ENCODE measurements at places on chromosomes 7 and 10.
A peak's percentile ranks its signal among the peaks of the same experiment; 100 is the strongest.

DNA sequence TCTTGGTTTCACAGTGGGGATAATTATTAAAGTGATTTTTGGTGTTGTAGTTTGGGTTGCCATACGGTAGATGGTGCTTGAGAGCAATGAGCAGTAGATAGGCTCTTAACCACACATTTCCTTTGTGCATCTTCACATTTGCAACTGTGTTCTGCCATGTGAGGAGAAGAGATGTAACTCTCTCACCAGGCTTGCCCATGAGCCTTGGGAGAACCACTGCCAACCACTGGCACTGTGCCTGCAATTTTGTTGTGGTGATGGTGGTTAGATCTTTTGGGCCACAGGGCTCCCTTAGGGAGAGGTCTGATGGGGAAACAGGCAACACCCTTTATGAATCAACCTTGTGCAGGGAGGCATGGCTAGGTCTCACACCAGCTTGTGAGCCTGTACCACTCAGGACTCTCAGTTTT lies 204.3 kb downstream of the CCDC7 start:
- H3K27ac ChIP-seq = no peak overlapping the region
- no peaks in the 10 kb centered on the region for H3K36me3 ChIP-seq
- H3K27me3 ChIP-seq = no peaks in the 10 kb centered on the region
- peak; percentile 4 for DNase-seq
- no peaks in the 10 kb centered on the region for H3K4me1 ChIP-seq

GRCh38 chr7:81833401-81833800 lies 63.6 kb upstream of the HGF start:
- no peaks in the 10 kb centered on the region for H3K27me3 ChIP-seq
- no peak overlapping the region for H3K27ac ChIP-seq
- H3K4me1 ChIP-seq = no peaks in the 10 kb centered on the region
- H3K4me3 ChIP-seq = no peak overlapping the region

DNA sequence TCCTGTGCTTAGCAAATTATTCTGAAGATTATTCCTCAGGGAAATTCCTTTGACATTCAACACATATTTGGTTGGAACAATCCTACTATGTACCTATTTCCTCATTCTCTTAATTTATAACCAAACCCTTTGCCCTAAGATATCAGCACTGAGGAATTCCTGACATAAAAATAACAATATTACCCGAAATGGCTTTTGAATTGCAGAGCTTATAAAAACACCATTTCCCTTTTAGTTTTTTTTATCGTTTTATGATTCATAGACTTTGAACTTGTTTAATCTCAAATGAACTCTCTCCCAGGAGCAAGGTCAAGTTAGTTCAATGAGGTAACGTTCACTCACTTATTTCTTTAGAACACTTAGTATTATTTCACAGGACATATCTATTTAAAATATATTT lies 7.7 kb upstream of the ABCB1 start:
- no peaks in the 10 kb centered on the region for H3K4me1 ChIP-seq
- DNase-seq = no peak
- H3K27me3 ChIP-seq = no peaks in the 10 kb centered on the region
- H3K27ac ChIP-seq = no peak overlapping the region

- H3K36me3 ChIP-seq = no peaks in the 10 kb centered on the region
- DNase-seq = no peak
- no peaks in the 10 kb centered on the region for H3K27me3 ChIP-seq
- no peak overlapping the region for H3K4me3 ChIP-seq
- H3K27ac ChIP-seq = no peak overlapping the region
- H3K4me1 ChIP-seq = no peaks in the 10 kb centered on the region
Observed at GRCh38 chr10:5575144-5575481, 50.4 kb downstream of the CALML3 start.

GRCh38 chr10:132102071-132102716 lies 36.4 kb downstream of the JAKMIP3 start:
- H3K27ac ChIP-seq = no peak overlapping the region
- no peaks in the 10 kb centered on the region for H3K36me3 ChIP-seq
- no peaks in the 10 kb centered on the region for H3K27me3 ChIP-seq
- no peaks in the 10 kb centered on the region for H3K4me1 ChIP-seq
- DNase-seq = no peak
- no peak overlapping the region for H3K4me3 ChIP-seq

DNA sequence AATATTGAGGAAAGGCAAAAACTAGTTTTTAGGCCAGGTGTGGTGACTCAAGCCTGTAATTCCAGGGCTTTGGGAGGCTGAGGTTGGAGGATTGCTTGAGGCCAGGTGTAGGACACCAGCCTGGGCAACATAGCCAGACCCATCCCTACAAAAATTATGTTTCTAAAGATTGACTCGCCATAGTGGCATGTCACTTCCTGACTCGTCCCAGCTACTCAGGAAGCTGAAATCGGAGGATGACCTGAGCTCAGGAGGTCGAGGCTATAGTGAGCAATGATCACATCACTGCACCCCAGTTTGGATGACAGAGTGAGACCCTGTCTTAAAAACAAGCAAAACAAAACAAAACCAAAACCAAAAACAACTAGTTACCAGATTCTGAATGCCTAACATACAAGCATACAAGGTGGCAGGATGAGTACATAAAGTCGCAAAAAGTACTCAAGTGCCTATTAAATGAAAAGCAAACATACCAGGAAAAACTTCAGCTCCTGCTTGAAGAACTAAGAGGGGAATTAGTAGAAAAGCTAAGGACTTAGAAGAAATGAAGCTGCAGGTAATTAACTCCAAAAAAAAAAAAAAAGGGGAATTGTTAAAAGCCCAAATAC lies 14.1 kb downstream of the ZNF398 start:
- no peaks in the 10 kb centered on the region for H3K36me3 ChIP-seq
- H3K27me3 ChIP-seq = no peaks in the 10 kb centered on the region
- no peaks in the 10 kb centered on the region for H3K4me1 ChIP-seq
- H3K27ac ChIP-seq = no peak overlapping the region
- no peak for DNase-seq

GRCh38 chr7:126302639-126303038 lies 950.1 kb downstream of the GRM8 start:
- no peak for DNase-seq
- no peaks in the 10 kb centered on the region for H3K27me3 ChIP-seq
- H3K27ac ChIP-seq = no peak overlapping the region
- no peaks in the 10 kb centered on the region for H3K4me1 ChIP-seq
- no peaks in the 10 kb centered on the region for H3K36me3 ChIP-seq

GRCh38 chr7:68958571-68958970 lies 639.7 kb upstream of the AUTS2 start:
- no peaks in the 10 kb centered on the region for H3K27me3 ChIP-seq
- H3K27ac ChIP-seq = no peak overlapping the region

- DNase-seq = peak; percentile 58
- no peak overlapping the region for H3K4me3 ChIP-seq
Observed at GRCh38 chr10:45557275-45557905, 115.2 kb downstream of the ZFAND4 start.

DNA sequence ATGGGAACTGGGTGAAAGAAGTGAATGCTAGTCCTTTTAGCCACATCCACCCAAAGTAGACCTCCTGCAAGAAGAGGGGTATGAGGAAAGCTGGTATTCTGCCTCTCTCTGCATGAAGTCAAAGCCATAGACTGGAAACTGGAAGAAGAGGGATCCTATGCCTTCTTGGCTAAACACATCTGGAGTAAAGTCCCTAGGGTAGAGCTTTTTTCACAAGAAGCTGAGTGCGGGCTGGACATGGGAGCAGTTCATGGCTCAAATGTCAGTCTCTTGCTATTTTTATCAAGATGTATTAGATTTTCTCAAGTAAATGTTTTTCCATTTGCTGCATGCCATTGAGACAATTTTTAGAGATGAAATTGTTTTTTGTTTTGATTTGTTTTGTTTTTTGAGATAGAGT lies 206.5 kb upstream of the TMEM72 start:
- no peak overlapping the region for H3K27ac ChIP-seq
- no peak for DNase-seq
- no peaks in the 10 kb centered on the region for H3K27me3 ChIP-seq
- H3K4me3 ChIP-seq = no peak overlapping the region
- H3K36me3 ChIP-seq = no peaks in the 10 kb centered on the region

GRCh38 chr7:124375391-124375790 lies 342.5 kb upstream of the TMEM229A start:
- no peak overlapping the region for H3K27ac ChIP-seq
- no peaks in the 10 kb centered on the region for H3K4me1 ChIP-seq
- no peaks in the 10 kb centered on the region for H3K36me3 ChIP-seq

GRCh38 chr7:15795393-15795792 lies 108.9 kb upstream of the MEOX2 start:
- no peak overlapping the region for H3K27ac ChIP-seq
- no peak for DNase-seq
- no peaks in the 10 kb centered on the region for H3K36me3 ChIP-seq
- H3K27me3 ChIP-seq = no peaks in the 10 kb centered on the region
- H3K4me3 ChIP-seq = no peak overlapping the region

GRCh38 chr7:24334627-24335026 lies 50.6 kb downstream of the NPY start:
- H3K36me3 ChIP-seq = no peaks in the 10 kb centered on the region
- DNase-seq = no peak
- no peak overlapping the region for H3K27ac ChIP-seq
- H3K4me1 ChIP-seq = peaks cover 7% of the 10 kb centered on the region
- no peaks in the 10 kb centered on the region for H3K27me3 ChIP-seq

Measured in mesendoderm (in vitro differentiated cells).